ENCODE measurements at places on chromosomes 1 and 21.

GRCh38 chr1:16006010-16006409 lies 2.0 kb downstream of the SRARP start:
- DNase-seq: no peak

GRCh38 chr1:149848340-149849110 lies 50.8 kb upstream of the BOLA1 start:
- no peak for DNase-seq

DNA sequence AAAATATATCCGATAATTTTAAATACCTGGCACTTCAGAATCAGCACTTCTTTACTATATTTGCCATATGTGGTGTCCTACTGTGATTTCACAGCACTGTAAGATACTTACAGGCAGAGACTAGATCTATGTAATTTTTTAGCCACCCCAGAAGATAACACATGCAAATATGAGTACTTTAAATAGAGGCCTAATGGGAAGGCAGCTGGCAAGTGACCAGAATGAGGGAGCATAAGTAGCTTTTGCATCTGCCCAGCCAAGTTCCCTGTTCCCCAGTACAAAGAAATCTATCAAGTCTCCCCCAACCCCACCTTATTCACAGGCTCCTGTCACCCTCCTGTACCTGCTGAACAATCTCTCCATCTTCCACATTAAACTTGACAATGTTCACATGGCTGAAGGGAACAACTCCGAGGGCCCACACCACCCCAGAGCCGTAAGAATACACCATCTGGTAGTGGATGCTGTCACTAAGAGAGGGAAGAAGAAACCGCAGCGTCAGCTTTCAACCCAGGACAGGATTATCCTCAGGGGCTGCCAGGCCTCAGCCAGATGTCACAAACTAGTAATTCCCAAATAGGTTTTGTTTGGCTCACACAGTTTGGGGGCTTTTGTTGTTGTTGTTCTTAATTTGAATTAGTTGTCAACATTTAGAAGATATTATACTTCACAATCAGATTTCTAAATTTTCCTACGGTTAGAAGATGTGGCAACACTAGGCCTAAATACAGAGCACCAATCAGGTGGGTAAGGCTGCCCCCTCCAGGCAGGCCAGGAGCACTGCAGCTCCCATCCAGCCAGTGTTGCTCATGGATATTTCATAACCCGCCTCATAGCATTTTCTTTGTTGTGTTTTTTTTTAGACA lies 10.4 kb downstream of the EMC1 start:
- DNase-seq: peak; percentile 66

DNA sequence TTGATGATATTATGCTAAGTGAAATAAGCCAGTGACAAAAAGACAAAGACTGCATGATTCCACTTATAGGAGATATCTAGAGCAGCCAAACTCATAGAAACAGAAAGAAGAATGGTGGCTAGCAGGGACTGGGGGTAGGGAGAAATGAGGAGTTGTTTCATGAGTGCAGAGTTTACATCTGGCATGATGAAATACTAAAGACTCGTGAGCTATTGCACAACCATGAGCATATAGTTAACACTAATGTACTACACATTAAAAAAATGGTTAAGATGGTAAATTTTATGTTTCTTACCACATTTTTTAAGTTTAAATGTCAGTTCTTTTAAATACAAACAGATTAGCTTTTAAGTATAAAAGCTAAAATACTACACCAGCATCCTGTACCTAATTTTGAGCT lies 57.8 kb downstream of the ESRRG start:
- no peak for DNase-seq

GRCh38 chr1:216119600-216119999 lies 303.6 kb downstream of the USH2A start:
- no peak for DNase-seq

DNA sequence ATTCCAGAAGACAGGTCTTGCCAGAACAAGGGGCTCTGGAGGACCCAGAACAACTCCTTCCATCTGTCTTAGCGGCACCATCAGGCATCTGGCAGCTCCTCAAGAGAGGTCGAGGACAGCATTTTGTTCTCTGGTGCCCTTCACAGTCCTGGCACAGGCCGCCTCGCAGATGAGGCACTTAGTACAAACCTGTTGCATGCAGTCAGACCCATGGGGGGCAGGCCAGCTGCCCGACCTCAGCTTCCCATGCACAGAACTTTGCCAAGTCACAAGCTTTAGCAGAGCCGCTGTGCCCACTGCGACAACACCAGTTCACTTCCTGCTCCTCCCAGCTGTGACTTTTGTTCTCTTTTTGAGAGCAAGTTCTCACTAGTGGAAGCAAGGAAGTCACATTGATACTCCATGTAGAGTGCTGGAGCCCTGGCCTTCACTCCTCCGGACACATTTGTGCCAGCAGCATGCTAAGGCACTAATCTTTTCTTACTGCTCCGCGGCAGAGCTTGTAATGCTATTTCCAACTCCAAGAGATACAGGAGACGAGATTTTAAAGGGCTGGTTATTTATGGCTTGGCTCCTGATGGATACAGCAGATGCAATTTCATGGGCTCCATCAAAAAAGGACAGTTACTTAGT lies 44.6 kb downstream of the HMGB4 start:
- DNase-seq: no peak

DNA sequence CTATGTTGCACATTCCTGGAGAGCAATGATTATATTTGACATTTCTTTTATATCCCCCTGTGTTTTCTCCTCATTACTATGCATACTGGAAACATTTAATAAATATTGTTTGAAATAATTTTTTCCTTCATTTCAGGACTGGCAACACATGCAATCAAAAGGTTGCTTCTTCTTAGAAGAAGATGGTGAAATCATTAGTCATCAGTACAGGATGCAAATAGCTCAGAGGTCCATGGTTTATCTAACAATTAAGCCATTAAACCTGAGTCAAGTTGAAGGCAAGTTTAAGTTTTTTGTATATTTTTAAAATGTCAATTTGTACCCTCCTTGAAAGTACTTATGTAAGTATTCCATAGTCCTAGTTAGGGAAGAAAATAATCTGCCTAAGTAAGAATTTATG lies 22.5 kb downstream of the EFCAB7 start:
- no peak for DNase-seq

- DNase-seq: no peak
Measured at GRCh38 chr1:183910845-183911244, 105.9 kb downstream of the RGL1 start.

GRCh38 chr1:220879509-220880361 lies 492 bp downstream of the HLX start:
- DNase-seq: no peak

- DNase-seq: no peak
Measured at GRCh38 chr1:178847396-178847849, 23.5 kb downstream of the ANGPTL1 start.
